Nephron progenitor cell (in vitro differentiated cells): ENCODE measurements at places on chromosomes 6 and 20.

GRCh38 chr20:50578778-50579165 lies 68.6 kb downstream of the PTPN1 start:
- DNase-seq, result no peak
- no peak overlapping the region for H3K27ac ChIP-seq
- H3K4me3 ChIP-seq, result no peak overlapping the region
- peaks cover 3% of the 10 kb centered on the region for H3K27me3 ChIP-seq

GRCh38 chr6:149314325-149314905 lies 3.1 kb upstream of the TAB2 start:
- no peak overlapping the region for H3K4me3 ChIP-seq
- H3K36me3 ChIP-seq, result no peaks in the 10 kb centered on the region
- no peak overlapping the region for H3K27ac ChIP-seq
- peaks cover 25% of the 10 kb centered on the region for H3K4me1 ChIP-seq
- no peak for DNase-seq
- H3K27me3 ChIP-seq, result no peaks in the 10 kb centered on the region

GRCh38 chr20:49166534-49167449 lies 21.3 kb downstream of the STAU1 start:
- no peaks in the 10 kb centered on the region for H3K27me3 ChIP-seq
- DNase-seq, result no peak
- peak overlapping the region; percentile 33 for H3K27ac ChIP-seq
- H3K4me1 ChIP-seq, result peaks cover 15% of the 10 kb centered on the region

- no peak overlapping the region for H3K4me3 ChIP-seq
- peaks cover 3% of the 10 kb centered on the region for H3K27me3 ChIP-seq
- DNase-seq, result no peak
- H3K4me1 ChIP-seq, result no peaks in the 10 kb centered on the region
- H3K27ac ChIP-seq, result no peak overlapping the region
Measured at GRCh38 chr6:69129046-69129445, 494.0 kb downstream of the ADGRB3 start.

- H3K27me3 ChIP-seq, result peaks cover 10% of the 10 kb centered on the region
- no peaks in the 10 kb centered on the region for H3K36me3 ChIP-seq
- no peak for DNase-seq
Measured at GRCh38 chr20:50993876-50994275, 29.0 kb downstream of the KCNG1 start.

DNA sequence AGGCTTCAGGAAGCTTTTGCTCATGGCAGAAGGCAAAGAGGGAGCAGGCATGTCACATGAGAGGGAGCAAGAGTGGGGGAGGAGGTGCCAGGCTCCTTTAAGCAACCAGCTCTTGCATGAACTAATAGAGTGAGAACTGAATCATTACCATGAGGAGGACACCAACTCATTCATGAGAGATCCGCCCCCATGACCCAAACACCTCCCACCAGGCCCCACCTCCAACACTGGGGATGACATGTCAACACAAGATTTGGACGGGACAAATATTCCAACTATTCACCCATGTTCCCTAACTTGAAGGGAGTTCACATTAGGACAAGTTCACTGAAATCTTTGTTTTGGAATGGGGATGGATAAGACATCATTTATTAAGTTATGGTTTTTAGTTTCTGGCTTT lies 155.2 kb upstream of the ESR1 start:
- H3K4me3 ChIP-seq, result no peak overlapping the region
- peaks cover 2% of the 10 kb centered on the region for H3K27me3 ChIP-seq
- no peaks in the 10 kb centered on the region for H3K4me1 ChIP-seq

GRCh38 chr20:61924858-61925554 lies 140.7 kb downstream of the TAF4 start:
- H3K36me3 ChIP-seq, result no peaks in the 10 kb centered on the region
- H3K4me1 ChIP-seq, result peaks cover 24% of the 10 kb centered on the region
- no peak overlapping the region for H3K4me3 ChIP-seq
- DNase-seq, result no peak
- H3K27ac ChIP-seq, result no peak overlapping the region

- DNase-seq, result peak; percentile 71
- no peak overlapping the region for H3K27ac ChIP-seq
- H3K36me3 ChIP-seq, result no peaks in the 10 kb centered on the region
- peaks cover 25% of the 10 kb centered on the region for H3K27me3 ChIP-seq
Measured at GRCh38 chr20:23235173-23236027, 115.2 kb upstream of the NXT1 start.

DNA sequence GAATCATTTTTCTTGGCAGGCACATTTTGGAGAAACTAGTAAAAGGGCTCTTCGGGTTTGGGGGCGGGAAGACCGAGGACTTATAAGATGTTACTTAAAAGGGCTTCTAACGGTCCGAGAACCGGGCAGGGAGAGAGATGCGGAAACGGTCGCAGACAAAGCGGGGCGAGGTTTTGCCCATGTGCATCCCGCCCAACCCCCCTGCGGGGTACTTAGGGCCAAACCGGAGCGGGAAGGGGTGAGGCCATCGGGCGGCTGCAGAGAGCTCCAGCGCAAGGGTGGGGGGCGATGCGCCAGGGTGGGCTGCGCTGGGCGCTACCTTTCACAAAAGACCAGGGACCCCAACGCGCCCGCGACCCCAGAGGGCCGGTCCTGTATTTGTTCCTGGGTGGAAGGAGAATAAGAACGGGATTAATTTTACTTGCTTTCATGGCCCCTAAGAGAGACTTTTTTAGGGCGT lies 616 bp downstream of the TUBB start:
- peak overlapping the region; percentile 97 for H3K27ac ChIP-seq
- DNase-seq, result peak; percentile 52
- H3K4me1 ChIP-seq, result peaks cover 68% of the 10 kb centered on the region
- peaks cover 3% of the 10 kb centered on the region for H3K27me3 ChIP-seq

- H3K4me3 ChIP-seq, result no peak overlapping the region
- no peaks in the 10 kb centered on the region for H3K27me3 ChIP-seq
- no peak for DNase-seq
- H3K36me3 ChIP-seq, result peaks cover 2% of the 10 kb centered on the region
- H3K27ac ChIP-seq, result no peak overlapping the region
Measured at GRCh38 chr6:36052097-36052496, 24.5 kb downstream of the MAPK14 start.

- no peak overlapping the region for H3K4me3 ChIP-seq
- peaks cover 2% of the 10 kb centered on the region for H3K27me3 ChIP-seq
- DNase-seq, result peak; percentile 20
- H3K27ac ChIP-seq, result peak overlapping the region; percentile 58
- no peaks in the 10 kb centered on the region for H3K36me3 ChIP-seq
Measured at GRCh38 chr6:160790028-160790792, 88.2 kb downstream of the PLG start.

- H3K27me3 ChIP-seq, result no peaks in the 10 kb centered on the region
- H3K27ac ChIP-seq, result no peak overlapping the region
- H3K36me3 ChIP-seq, result no peaks in the 10 kb centered on the region
- H3K4me1 ChIP-seq, result peaks cover 16% of the 10 kb centered on the region
- H3K4me3 ChIP-seq, result no peak overlapping the region
Measured at GRCh38 chr20:54076259-54076658, 5.9 kb upstream of the BCAS1 start.

GRCh38 chr6:154071236-154071635 lies 32.2 kb downstream of the OPRM1 start:
- no peaks in the 10 kb centered on the region for H3K27me3 ChIP-seq
- H3K36me3 ChIP-seq, result no peaks in the 10 kb centered on the region
- no peaks in the 10 kb centered on the region for H3K4me1 ChIP-seq
- H3K27ac ChIP-seq, result no peak overlapping the region

DNA sequence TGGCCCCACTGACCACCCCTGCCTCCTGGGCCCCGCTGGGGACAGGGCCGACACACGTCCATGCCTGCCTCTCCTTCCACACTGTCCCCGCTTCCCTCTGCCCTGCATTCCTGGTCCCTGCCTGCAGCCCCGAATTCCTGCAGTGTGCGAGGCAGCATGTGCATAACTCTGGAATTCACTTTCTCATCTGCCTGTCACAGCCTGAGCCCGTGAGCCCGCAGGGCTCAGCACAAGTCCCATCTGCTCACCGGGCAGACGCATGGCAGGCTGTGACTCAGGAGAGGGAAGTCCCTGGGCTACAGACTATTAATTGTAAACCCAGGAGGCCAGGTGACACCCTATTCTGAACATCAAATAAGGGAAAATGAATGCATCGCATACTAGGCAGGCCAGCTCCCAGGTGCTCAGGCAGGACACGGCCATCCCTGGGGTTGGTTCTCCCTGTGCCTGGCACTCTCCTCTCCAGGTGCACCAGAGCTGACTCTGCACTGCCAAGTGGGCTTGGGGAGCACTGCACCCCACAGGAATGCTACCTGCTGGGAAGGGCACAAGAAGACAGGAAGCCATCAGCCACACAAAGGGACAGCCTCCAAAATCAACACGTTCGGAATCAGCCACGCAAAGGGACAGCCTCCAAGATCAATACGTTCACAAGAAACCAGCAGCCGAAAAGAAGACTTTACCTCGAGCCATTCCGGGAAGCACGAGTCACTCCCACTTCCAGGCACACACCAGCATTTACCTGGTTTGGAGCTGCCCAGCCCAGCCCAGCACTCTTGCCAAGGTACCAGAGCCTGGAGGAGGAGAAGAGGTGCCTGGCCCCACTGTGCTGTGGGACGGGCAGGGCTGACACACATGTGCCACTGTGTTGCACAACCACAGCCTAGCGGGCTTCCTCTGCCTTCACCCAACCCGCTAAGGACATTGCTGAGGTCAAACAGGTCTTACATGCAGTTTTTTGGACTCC lies 65.9 kb downstream of the DLL1 start:
- peaks cover 78% of the 10 kb centered on the region for H3K4me1 ChIP-seq
- H3K4me3 ChIP-seq, result no peak overlapping the region
- no peak for DNase-seq
- no peaks in the 10 kb centered on the region for H3K36me3 ChIP-seq
- H3K27me3 ChIP-seq, result peaks cover 12% of the 10 kb centered on the region

- no peak for DNase-seq
- peak overlapping the region; percentile 90 for H3K27ac ChIP-seq
- H3K4me3 ChIP-seq, result no peak overlapping the region
- no peaks in the 10 kb centered on the region for H3K27me3 ChIP-seq
Measured at GRCh38 chr20:41177636-41178035, 40.3 kb downstream of the PLCG1 start.

DNA sequence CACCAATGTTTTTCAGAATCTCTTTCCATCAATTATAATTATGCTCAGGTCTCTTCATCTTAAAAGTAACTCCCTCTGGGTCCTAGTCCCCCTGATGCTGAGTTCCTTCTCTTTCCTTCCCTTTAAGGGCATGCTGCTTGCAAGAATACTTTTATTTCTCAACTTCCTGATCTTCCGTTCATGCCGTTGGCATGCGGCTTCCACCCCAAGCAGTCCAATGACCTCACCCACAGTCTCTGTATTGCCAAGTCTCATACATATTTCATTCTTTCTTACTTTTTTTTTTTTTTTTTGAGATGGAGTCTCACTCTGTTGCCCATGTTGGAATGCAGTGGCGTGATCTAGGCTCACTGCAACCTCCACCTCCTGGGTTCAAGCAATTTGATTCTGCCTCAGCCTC lies 83.5 kb downstream of the NDUFAF5 start:
- H3K27me3 ChIP-seq, result no peaks in the 10 kb centered on the region
- H3K27ac ChIP-seq, result no peak overlapping the region
- H3K4me3 ChIP-seq, result no peak overlapping the region
- H3K36me3 ChIP-seq, result no peaks in the 10 kb centered on the region
- DNase-seq, result no peak

DNA sequence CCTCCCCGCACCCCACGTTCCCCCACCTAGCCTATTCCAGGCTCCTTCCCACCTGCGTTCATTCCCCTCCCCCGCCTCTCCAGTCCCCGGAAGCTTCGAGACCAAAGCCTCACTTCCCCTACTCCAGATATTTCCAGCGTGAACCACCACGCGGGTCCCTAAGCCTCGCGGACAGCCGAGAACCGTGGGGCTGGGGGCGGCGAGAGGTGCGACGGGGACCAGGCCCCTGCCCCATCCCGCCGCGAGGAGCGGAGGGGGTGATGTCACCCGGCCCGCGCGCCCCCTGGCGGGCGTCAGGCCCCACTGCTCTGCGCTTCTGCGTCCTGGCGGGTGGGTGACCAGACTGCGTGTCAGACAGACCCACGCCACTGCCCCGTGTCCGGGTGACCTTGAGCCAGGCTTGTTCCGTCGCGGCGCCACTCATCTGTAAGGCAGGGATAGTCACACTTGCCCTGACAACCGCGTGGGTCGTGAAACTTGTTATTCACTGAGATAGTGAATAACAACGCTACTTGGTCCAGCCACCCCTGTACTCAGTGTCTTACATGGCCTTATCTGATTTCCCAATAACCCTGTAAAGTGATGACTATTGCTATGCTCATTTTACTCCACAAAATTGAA lies 9.0 kb upstream of the HSP90AB1 start:
- peak overlapping the region; percentile 69 for H3K4me3 ChIP-seq
- H3K27me3 ChIP-seq, result peaks cover 27% of the 10 kb centered on the region
- peak; percentile 87 for DNase-seq

DNA sequence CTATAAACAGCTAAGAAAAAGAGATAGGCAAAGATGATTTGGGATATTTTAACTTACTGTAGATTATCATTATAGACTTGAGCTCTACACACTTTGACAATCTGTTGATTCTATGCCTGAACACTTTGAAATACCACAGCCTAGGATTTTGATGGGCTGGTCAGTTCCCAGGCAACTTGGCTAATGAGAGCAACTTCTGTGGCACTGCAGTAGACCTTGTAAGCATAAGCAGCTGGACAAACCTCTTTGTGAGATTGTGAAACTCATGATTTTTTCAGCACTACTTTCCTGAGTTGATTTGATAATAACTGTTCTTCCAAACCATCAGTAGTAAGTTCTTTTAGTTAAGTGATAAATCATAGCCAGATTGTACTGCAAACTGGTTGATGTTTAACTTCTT lies 27.1 kb upstream of the ELOVL5 start:
- no peak overlapping the region for H3K27ac ChIP-seq
- no peaks in the 10 kb centered on the region for H3K36me3 ChIP-seq
- H3K4me1 ChIP-seq, result peaks cover 22% of the 10 kb centered on the region
- peaks cover 14% of the 10 kb centered on the region for H3K27me3 ChIP-seq
- H3K4me3 ChIP-seq, result no peak overlapping the region

- no peak for DNase-seq
- H3K36me3 ChIP-seq, result no peaks in the 10 kb centered on the region
- no peak overlapping the region for H3K4me3 ChIP-seq
- no peaks in the 10 kb centered on the region for H3K27me3 ChIP-seq
- H3K27ac ChIP-seq, result no peak overlapping the region
Measured at GRCh38 chr20:11795071-11795615, 122.5 kb upstream of the BTBD3 start.

- H3K4me1 ChIP-seq, result peaks cover 11% of the 10 kb centered on the region
- H3K36me3 ChIP-seq, result peaks cover 22% of the 10 kb centered on the region
- H3K27me3 ChIP-seq, result no peaks in the 10 kb centered on the region
- DNase-seq, result no peak
- H3K4me3 ChIP-seq, result no peak overlapping the region
- H3K27ac ChIP-seq, result no peak overlapping the region
Measured at GRCh38 chr6:114000069-114000468, 29.1 kb upstream of the HDAC2 start.

DNA sequence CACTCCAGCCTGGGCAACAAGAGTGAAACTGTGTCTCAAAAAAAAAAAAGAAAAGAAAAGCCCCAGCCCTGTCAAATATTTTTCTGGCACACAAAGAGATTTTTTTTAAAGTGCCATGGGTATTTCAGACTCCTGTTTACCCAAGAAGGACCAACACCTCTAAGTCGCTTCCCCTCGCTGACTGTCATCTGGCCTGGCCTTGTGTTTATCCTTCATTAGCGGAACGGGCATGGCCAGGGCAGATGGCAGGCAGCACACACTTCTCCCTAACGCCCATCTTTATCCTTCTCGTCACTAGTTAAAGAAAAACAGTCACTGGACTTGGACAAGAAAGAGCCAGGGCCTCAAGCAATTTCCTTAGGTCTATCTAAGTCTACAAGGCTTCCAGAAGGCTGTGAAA lies 7.3 kb upstream of the CBFA2T2 start:
- H3K27ac ChIP-seq, result no peak overlapping the region
- peaks cover 15% of the 10 kb centered on the region for H3K27me3 ChIP-seq
- H3K36me3 ChIP-seq, result no peaks in the 10 kb centered on the region
- H3K4me1 ChIP-seq, result no peaks in the 10 kb centered on the region
- H3K4me3 ChIP-seq, result no peak overlapping the region
- DNase-seq, result no peak
